ENCODE measurements at places on chromosomes 4 and X. TPM values are rescaled to one million over a fixed set of nuclear protein-coding genes. Genes with fewer than 3 reads are reported as not detected.

The TRIM60 gene
- not detected for total RNA-seq

The ASB5 gene
- 4.5 TPM for total RNA-seq

DNA sequence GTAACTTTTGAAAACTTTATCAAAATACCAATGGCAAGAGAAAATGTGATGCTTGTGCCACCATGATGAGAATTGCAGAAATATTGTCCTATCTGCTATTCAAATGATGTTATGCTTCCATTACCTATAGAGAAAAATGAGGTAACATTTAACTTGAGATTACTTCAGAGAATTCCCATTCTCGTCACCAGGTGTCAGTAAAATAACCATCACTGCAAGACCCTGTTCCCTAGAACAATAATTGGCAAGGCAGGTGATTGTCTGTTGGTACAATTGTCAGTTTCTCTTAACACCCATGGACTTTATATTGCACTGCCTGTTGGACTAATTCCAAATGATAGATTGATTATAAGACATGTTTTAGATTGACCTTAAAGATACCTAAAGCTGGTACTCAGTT, 179.9 kb downstream of the GABRG1 start:
- DNase-seq, result no peak

The IL1RAPL1 gene
- 0.29 TPM for total RNA-seq

The FRMD7 gene
- total RNA-seq, result 0.12 TPM

- DNase-seq, result no peak
These were observed 809 bp upstream of the H2AZ1 start for GRCh38 chr4:99950913-99951254.

GRCh38 chr4:82042042-82042441, 331.7 kb downstream of the HNRNPD start:
- no peak for DNase-seq
